ENCODE measurements at places on chromosomes 1 and 21.
A peak's percentile ranks its signal among the peaks of the same experiment; 100 is the strongest.

GRCh38 chr1:157142201-157142600, 4.0 kb upstream of the ETV3 start:
- no peak for DNase-seq

DNA sequence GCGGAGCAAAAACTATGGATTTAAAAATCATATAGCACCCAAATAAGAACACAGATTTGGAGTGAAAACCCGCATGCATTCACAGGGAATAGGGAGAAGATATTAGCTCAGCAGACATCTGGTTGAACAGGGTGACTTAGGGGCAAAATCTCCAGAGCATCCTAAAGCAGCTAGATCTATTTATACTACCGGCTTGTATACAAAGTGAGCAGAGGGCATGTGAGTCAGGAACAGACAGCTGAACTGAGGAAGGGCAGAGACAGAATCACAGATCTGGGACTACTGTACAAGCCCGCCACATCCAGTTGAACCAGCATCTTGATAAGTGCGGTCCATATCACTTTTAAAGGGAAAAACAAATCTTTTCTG, 35.2 kb upstream of the EXOSC10 start:
- no peak for DNase-seq

DNA sequence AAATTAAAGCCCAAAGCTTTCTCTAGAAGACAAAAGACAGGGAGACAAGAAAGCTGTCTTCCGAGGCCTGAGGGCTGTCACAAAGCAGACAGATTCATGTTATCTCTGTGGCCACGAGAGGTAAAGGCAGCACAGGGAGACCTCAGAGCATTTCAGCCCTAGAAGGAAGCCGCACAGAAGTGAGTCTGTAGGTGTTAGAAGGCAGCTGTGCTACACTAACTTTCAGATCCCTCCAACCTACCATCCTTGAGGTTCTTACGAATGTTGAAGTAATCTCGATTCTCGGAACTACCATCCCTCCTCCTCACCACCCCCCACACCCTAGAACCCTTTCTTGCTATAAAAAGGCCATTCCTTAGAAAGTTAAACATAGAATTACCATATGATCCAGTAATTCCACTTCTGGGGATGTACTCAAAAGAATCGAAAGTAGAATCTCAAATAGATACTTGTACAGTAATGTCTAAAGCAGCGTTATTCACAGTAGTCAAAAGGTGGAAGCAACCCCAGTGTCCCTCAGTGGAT, 21.5 kb upstream of the LYST start:
- DNase-seq, result peak; percentile 31

- no peak for DNase-seq
Observed at GRCh38 chr1:196459383-196459782, 148.9 kb downstream of the KCNT2 start.

- DNase-seq, result no peak
Observed at GRCh38 chr1:3319874-3320245, 134.6 kb upstream of the ARHGEF16 start.

DNA sequence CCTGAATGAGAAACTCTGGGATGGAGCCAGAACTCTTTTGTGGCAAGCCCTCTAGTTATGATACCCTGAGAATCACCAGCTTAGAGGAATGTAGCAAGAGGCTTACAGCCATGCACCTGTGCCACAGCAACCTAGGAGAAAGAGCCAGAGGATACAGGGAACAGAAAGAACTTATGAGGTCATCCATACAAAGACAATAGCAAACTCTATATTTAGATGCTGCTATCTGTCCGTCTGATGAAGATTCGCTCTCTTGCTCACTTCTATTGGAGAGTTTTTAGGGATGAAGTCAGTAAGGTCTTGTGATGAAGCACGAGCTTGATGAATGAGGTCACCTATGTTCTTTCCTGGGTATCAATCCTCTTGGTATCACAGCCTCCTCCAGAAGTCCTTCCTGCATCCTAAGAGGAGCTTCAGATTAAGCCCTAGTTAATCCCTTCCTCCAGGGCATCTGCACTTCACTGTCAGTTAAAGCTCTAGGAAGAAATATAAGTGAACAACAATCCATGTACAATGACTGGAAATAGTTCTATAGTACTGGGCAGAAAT, 185.6 kb downstream of the DAB1 start:
- no peak for DNase-seq

Data from activated CD4-positive, alpha-beta T cell treated with anti-CD3 and anti-CD28 coated beads, Interleukin-2, amount 50 U/mL, for 1 hour (primary cell).